Activated T-cell treated with anti-CD3 and anti-CD28 coated beads for 1 hour (primary cell): ENCODE measurements at places on chromosomes 2 and 18.

GRCh38 chr2:46411245-46411641, 68.1 kb upstream of the TMEM247 start:
- no peak for DNase-seq

DNA sequence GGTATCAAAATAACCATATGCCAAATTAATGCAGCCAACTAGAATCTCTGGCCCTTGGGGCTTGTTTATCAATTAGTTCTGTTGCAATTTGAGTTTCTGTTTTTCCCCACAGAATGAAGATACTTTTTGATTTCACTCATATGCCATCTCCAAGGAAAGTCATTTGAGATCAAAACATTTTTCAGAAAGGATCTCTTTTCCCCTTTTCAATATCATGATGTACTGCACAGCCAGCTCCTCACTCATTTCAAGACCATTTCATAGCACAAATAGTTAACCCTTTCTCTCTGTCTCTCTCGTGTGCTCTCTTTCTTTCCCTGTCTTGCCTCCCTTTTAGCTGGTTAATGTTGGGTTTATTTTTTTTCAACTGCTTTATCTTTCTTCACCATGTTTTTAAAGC, 387.3 kb downstream of the STK39 start:
- DNase-seq: no peak

DNA sequence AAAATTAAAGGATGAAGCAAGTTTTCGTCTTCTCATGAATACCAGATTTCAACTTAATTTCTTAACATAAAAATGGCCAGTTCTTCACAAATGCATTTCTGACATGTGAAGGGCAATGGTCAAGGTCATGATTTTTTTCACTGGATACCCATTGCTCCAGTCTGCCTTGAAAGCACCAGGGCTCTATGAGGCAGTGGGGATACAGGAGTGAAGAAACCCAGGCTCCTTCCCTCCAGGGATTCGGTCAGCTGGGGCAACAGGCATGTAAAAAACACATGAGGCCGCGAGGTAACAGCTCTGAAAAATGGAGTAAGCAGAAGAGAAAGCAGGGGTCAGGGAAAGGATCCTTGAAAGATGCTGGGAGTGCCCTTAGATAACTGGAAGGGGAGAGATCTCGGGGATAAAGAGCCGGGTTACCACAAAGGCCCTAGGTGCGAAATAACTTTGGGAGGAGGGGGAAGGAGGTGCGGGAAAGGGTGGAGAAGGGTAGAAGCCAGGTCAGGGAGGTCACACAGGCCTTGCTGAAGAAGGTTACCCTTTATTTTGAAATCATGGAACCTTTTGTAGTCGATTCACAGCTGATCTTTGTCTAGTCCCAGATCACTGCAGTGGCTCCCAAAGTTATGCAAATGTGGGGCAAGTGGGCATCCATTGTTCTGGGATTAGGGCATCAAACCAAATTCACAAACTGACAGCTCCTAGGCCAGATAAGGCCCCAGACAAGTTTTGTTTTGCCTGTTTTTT, 5.2 kb upstream of the SPRED2 start:
- DNase-seq: no peak

GRCh38 chr18:58991167-58991798, 126.6 kb downstream of the ZNF532 start:
- DNase-seq: no peak

DNA sequence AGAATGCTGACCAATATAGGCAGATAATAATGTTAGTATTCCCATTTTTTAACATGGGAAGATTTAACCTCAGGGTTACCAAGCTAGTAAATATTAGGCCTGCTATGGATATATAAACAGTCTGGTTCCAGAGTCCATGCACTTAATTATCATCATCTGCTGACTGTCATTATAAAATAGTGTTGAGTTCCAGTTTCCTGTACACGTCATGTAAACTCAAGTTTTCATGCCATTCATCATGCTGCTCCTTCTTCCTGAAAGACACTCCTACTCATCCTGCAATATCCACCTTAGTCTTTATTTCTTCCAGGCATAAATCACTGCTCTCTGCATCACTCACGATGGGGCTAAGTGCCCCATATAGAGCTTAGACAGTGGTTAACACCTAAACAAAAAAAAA, 420.8 kb upstream of the SPHKAP start:
- DNase-seq: no peak
